ENCODE measurements at places on chromosomes 13 and 19. TPM values are rescaled to one million over a fixed set of nuclear protein-coding genes. Genes with fewer than 3 reads are reported as not detected.

PRSS57 gene
- not detected for total RNA-seq

- DNase-seq: no peak
These were observed 1.0 kb downstream of the MBNL2 start for GRCh38 chr13:97223037-97223710.

DNA sequence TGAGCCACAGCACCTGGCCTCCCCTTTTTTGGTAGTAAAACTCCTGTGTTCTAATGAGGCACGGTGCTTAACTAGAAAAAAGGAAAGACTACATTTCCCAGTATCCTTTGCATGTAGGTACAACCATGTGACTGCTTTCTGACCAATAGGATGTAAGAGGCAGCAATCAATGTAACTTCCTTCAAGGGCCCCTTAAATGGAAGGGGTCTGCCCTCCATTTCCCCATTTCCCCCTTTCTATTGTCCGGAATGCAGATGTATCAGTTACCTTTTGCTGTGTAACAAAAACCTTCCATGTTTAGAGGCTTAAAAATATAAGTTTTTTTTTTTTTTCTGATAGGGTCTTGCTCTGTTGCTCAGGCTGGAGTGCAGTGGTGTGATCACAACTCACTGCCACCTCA lies 2.2 kb downstream of the GPR32 start:
- no peak for DNase-seq

CACNG8 gene
- not detected for total RNA-seq

ZNF813 gene
- 7.1 TPM for total RNA-seq

DNA sequence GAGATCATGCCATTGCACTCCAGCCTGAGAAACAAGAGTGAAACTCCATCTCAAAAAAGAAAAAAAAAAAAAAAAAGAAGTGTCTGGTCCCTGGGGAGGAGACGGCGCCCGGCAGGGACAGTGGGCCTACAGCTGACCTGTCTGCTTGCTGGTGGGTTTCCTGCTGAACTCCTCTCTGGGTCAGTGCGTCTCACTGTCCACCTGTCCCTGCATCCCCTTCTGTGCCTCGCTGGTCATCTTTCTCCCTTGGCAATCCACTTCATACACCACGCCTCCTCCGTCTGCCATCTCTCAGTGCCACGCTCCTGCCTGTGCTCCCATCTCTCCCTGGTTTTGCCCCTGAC lies 63.4 kb downstream of the ACSBG2 start:
- DNase-seq: no peak

- DNase-seq: no peak
These were observed 16.6 kb upstream of the SLC25A30 start for GRCh38 chr13:45434556-45435371.

- no peak for DNase-seq
These were observed 732 bp downstream of the SELENOV start for GRCh38 chr19:39515551-39516191.

PSG1 gene
- 0.45 TPM for total RNA-seq

- peak; percentile 32 for DNase-seq
These were observed 51.0 kb downstream of the LYL1 start for GRCh38 chr19:13051557-13052165.

DNA sequence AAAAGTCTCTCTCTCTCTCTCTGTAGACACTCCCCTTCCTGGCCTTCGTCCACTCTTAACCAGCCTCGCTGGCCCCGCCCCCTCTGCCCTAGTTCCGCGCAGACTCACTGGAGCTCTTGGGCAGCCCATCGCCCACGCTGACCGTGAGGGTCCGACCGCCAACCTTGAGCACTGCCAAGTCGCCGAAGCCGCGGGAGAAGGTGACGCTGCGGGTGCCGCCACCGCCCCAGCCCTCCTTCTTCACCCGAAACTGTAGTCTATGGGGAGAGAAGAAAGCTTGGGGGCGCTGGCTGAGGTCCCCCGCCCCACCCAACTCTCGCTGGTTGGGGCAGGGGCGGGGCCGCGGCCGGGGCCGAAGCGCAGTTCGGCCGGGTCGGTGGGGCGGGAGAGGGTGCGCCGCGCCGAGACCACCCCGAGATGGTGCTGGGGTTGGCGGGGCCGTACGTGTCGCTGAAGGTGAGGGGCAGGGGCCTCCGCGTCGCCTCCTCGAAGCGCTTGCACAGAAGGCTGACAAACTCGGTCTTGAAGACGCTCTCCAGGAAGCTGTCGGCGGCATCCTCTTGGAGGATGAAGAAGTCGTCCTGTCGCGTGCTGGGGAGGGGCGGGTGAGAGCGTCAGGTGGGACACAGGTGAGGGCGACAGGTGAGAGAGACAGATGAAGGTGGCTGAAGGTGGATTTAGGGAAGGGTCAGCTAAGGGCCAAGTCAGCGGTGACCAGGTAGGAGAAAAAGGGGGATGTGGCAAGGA lies 12.6 kb upstream of the ZNF414 start:
- no peak for DNase-seq

IGFL2 gene
- not detected for total RNA-seq

- DNase-seq: no peak
These were observed 159.0 kb upstream of the IRS2 start for GRCh38 chr13:109945206-109945960.

GRCh38 chr13:111993691-111994090 lies 73.3 kb upstream of the SOX1 start:
- no peak for DNase-seq

GRCh38 chr19:17784201-17785008 lies 10.5 kb upstream of the B3GNT3 start:
- DNase-seq: peak; percentile 79

- DNase-seq: no peak
These were observed 5.8 kb downstream of the PPFIA3 start for GRCh38 chr19:49125025-49125731.

GRIN3B gene
- 0.19 TPM for total RNA-seq
